ENCODE measurements at places on chromosomes 6 and 20.

- DNase-seq = no peak
These were observed 128.3 kb upstream of the MAP3K7 start for GRCh38 chr6:90715093-90715655.

DNA sequence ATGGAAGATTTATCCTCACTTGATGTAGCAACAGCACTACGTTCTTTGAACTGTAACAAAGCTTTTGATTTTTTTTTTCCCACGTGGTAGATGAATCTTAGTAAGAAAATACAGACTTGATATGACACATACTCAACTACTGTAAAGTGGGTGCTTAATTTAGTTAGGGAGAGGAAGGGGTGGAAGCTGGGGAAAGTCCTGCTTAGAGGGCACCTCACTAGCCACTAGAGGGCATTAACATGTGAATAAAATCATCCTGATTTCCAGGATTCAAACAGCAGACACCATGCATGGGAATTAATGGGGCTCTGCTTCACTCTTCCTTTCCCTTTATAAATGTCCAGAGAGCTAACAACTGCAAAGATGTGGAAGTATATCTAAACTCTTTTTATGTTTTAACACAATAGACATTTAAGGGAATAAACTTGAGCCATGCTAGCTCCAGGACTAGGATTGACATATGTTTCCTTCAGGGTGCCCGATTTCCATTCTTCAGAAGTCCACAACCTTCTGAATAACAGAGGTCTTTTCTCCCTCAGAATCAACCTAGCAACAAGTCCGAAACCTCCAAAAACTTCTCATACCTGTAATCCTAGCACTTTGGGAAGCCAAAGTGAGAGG lies 250.1 kb downstream of the ATXN1 start:
- no peak for DNase-seq

- DNase-seq = no peak
These were observed 13.1 kb downstream of the SRPK1 start for GRCh38 chr6:35907750-35908149.

- DNase-seq = no peak
These were observed 14.4 kb upstream of the SLC17A2 start for GRCh38 chr6:25944688-25945574.

GRCh38 chr20:36197271-36197670 lies 39.0 kb upstream of the AAR2 start:
- no peak for DNase-seq

DNA sequence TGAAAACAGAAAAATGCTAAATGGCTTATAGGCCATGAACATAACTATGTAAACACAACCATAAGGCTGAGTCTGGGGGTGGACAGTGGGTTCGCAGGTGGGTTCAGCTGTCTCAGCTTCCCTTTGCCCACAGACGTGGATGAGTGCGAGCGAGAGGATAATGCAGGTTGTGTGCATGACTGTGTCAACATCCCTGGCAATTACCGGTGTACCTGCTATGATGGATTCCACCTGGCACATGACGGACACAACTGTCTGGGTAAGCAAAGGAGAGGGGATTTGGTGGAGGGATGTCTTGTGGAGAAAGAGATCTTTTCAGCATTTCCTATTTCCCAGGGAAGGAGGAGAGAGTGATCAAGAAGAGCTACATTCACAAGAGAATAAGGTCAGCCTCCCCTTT lies 14.7 kb downstream of the SCUBE3 start:
- no peak for DNase-seq

- DNase-seq = no peak
These were observed 239.5 kb downstream of the SLC24A3 start for GRCh38 chr20:19451923-19452295.

DNA sequence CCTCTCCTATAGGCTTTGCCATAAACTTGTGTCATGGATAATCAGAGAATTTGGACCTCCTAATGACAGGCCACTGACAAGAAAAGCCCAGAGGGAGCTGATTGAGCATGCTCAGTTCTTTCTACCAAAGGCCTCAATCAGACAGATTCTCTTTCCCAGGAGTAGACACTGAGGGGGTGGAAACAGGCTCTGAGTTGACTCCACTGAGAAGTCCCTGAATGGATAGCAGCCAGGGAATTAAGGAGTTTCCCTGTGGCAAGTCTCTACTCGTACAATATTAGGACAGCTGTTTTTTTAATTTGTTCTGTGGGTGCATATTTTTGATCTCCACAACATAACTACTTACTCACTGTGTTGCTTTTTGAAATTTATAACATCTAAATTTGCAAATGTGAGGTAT lies 63.3 kb downstream of the SLC16A10 start:
- DNase-seq = no peak

- DNase-seq = no peak
These were observed 8.0 kb downstream of the MYLIP start for GRCh38 chr6:16136621-16137450.

- DNase-seq = no peak
These were observed 171.3 kb downstream of the COL21A1 start for GRCh38 chr6:56076033-56076432.

GRCh38 chr6:51640021-51640420 lies 447.4 kb downstream of the PKHD1 start:
- DNase-seq = no peak

DNA sequence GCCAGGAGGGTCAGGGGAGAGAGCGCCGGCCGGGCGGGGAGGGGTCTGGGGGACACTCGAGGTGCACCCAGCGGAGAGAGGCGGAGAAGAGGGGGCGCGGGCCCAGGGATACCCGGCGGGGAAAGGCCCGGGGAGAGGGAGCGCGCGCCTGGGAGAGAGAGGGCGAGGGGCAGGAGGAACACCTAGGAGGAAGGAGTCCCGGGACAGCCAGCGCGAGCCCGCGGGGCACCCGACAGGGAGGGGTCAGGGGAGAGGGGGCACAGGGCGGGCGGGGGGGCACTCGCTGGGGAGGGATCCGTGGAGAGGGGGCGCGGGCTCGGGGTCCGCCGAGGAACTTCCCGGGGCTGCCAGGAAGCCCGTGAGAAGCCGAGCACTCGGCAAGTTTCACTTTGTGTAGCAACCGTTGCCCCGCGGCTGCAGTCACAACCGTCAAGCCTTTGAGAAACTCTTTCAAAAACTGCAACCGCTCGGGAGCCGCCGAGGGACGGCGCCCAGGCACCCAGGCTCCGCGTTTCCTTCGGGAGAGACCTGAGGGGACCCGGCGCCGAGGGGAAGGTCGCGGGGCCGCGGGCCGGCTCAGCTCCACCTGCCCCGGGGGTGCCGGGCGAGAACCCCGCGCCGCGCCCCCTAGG lies 471 bp downstream of the EZR start:
- DNase-seq = peak; percentile 53

- DNase-seq = no peak
These were observed 156.0 kb downstream of the CCDC170 start for GRCh38 chr6:151649835-151650234.

DNA sequence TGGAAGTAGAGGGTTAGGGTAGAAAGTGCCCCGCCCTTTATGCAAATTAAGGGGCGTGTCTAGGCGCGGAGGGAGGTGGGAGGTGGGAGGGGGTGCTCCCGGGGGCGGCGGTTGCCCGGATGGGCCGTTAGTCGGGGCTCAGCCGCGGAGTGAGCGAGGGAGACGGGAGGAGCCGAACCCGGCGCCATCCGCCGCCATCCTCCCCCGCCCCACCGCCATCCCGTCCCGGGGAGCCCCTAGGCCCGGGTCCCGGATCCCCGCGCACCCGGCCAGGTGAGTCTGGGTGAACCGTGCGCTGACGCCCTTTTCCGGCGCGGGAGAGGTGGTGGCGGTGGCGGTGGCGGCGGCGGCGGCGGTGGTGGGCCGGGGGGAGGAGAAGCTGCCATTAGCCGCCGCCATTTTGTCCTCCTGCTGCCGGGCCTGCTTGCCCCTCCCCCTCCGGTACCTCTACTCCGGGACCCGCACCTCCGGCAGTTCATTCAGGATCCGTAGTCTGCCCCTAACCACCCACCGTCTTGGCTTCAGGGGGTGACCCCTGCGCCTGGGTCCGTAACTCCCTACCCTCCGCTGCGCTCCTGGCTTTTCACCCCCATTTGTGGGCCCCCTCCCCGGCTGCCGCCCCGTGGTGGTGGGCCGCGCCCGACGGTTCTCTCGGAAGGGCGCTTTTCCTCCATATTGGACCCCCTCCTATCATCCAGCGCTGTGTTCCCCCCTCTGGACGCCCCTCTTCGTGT lies at the start of gene PRRC2A:
Gene PRRC2A, plus strand, starts transcription at position 130 of the 734 bp plus-strand sequence. CDS start 2,075 bp downstream, outside the sequence.
- peak; percentile 75 for DNase-seq

DNA sequence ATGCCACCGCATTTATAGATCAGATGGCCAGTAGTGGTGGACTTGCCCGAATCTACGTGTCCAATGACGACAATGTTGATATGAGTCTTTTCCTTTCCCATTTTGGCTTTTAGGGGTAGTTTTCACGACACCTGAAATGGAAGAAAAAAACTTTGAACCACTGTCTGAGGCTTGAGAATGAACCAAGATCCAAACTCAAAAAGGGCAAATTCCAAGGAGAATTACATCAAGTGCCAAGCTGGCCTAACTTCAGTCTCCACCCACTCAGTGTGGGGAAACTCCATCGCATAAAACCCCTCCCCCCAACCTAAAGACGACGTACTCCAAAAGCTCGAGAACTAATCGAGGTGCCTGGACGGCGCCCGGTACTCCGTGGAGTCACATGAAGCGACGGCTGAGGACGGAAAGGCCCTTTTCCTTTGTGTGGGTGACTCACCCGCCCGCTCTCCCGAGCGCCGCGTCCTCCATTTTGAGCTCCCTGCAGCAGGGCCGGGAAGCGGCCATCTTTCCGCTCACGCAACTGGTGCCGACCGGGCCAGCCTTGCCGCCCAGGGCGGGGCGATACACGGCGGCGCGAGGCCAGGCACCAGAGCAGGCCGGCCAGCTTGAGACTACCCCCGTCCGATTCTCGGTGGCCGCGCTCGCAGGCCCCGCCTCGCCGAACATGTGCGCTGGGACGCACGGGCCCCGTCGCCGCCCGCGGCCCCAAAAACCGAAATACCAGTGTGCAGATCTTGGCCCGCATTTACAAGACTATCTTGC lies 725 bp downstream of the EEF1A1 start:
- peak; percentile 31 for DNase-seq

DNA sequence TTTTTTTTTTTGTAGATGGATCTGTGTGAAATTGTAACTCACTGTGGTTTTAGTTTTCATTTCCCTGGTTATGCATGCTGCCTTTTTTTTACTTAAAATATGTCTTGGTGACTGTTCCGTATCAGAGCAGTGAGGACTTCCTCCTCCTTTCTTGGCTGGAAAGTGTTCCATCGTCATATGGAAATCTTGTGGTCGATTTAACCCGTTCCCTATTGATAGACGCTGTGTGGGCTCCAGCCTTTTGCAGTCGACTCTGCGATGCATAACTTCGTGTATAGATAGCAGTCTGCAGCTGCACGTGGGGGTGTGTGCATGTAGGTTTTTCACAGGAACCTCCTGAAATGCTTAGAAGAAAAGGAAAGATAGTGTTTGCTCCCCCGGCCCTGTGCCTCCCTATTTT lies 28.1 kb upstream of the PNPLA1 start:
- no peak for DNase-seq

DNA sequence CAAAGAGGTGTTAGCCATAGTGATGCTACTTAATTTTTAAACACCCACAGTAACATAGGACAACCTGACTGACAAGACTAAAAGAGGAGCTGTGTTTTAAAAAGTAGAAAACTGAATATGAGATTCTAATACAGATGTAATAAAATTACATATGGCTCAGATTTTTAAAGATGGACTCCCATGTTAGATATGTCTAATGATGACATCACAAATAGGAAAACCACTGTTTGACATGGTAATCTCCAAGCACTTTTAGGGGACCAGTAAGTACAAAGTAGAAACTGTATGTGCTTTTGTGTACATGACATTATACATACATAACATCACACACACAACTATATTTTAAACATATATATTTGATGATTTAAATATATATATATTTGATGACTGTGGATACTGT lies 16.8 kb downstream of the GCLC start:
- no peak for DNase-seq

DNA sequence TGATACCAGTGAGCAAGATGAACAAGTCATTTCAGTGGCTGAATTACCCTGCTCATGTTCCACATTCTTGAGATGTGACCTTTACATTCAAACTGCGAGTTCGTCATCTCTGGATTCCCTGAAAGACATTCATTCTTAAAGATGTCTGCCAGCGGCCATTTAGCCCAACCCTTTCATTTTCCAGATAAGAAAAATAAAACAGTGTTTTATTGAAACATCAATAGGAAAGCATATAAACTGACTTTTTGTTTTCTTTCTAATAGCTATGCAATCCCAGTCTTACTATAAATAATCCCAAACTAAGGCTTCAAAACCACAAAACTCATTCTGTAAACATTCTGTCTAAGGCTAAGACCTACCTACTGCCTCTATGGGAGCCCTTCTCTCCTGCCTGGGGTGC lies 134.0 kb downstream of the SAMD5 start:
- DNase-seq = no peak

GRCh38 chr6:108168501-108169463 lies 3.0 kb downstream of the NR2E1 start:
- no peak for DNase-seq

GRCh38 chr6:169212436-169212835 lies 41.2 kb downstream of the THBS2 start:
- DNase-seq = no peak

DNA sequence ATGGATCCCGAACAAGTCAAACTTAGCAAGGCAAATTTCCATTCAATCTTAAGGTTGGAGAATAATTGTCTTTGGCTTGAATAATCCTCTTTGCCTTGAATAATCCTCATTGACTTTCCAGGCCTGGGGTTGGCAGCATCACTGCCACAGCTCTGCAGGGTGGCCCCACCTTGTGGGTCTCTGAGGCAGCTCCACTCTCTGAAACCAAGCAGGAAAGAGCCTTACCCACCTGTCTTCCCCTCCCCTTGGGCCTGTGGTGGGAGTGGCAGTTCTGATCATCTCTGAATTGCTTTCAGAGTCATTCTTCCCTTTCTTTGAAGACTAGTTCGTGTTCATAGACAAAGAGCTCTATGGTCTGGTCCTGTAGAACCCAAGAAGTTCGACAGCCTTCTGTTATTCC lies 47.5 kb downstream of the KCNQ5 start:
- DNase-seq = no peak

DNA sequence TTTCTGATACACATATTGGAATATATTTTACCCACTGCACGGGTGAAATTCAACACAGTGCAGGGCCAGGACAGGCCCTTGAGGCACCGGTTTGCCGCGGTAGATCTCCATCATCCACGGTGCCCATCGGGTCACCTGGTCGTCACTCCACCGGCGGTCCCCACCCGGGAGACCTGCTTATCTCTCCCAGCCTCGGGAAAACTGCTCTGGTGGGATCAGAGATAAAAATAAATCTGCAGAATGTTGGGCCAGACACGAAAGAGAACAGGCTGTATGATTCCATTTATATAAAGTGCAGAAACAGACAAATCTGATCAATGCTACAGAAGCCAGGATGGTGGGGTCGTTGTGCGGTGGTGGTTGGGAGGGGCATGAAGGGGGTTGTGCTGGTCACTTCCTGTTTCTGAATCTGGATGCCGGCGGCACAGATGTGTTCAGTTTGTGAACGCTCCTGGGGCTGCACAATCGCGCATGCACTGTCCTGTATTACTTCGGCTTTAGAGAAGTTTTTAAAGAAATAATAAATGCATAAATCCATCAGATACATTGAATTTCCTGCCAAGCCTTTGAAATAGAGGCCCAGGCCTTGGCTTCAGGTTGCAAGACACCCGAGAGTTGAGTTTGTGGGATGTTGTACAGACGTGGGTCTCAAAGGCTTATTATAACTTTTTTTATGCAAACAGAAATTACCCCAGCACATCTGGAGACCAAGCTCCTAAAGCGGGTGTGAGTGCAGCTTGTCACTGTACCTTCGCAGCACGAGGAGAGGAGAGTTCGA lies 54.3 kb downstream of the ANKRD60 start:
- no peak for DNase-seq
